ENCODE measurements at places on chromosomes 5 and 9. TPM values are rescaled to one million over a fixed set of nuclear protein-coding genes. Genes with fewer than 3 reads are reported as not detected.

DNA sequence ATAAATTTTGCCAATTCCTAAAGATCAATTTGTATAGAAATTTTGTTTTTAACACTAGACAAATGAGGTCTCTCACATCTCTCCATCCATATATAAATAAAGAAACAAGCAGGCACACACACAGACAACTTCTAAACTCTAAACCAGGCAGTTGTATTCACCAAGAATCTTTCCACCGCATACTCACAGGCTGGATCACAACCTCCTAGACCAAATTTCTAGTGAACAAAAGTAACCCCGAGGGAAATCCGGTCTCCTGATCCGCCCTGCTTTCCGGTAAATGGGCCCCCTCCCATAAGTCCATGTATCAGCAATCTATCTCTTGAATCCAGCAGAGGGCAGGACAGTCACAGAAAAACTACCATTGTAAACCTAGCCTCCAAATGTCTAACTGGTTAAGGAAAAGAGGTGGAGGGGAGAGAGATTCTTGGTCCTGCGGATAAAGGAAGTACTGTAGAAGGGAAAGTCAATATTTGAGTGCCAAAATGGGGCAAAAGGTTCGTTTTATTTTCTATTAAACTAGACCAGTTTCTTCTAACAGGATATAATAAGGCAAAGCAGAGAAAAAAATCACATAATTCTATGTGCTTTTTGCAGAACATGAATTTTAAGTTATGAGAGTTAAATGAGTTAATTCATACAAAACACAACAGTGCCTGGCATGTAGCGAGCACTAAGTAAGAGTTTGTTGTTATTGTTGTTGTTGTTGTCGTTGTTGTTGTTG is 4.8 kb upstream of the SMU1 start:
- no peak overlapping the region for H3K4me3 ChIP-seq
- H3K4me1 ChIP-seq = peaks cover 38% of the 10 kb centered on the region
- H3K27ac ChIP-seq = peak overlapping the region; percentile 52
- peak; percentile 88 for DNase-seq

DNA sequence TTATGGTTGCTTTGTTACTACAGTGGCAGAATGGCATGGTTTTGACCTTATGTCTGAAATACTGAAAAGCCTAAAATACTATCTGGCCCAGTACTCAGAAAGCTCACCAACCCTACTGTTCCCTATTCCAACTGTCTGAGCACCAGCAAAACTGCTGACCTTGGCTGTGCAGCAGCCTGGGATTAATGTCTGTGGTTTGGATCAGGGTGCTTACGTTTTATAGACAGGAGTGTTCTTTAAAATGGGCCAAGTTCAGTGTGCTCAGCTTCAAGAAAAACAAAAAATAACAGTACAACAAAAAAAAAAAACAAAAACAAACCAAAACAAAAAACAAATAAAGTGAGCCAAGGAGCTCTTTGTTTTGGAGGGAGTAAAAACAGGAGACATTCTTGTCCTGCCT is 36.4 kb downstream of the SLC28A3 start:
- H3K36me3 ChIP-seq = no peaks in the 10 kb centered on the region
- H3K4me1 ChIP-seq = no peaks in the 10 kb centered on the region
- no peaks in the 10 kb centered on the region for H3K27me3 ChIP-seq
- H3K27ac ChIP-seq = no peak overlapping the region

GRCh38 chr9:104871961-104872527 is 55.9 kb downstream of the ABCA1 start:
- no peaks in the 10 kb centered on the region for H3K27me3 ChIP-seq
- H3K4me1 ChIP-seq = peaks cover 4% of the 10 kb centered on the region
- DNase-seq = no peak
- H3K27ac ChIP-seq = no peak overlapping the region

GRCh38 chr5:84729326-84729725 is 344.6 kb upstream of the EDIL3 start:
- DNase-seq = no peak
- H3K27ac ChIP-seq = no peak overlapping the region
- H3K4me1 ChIP-seq = no peaks in the 10 kb centered on the region
- H3K4me3 ChIP-seq = no peak overlapping the region

C9 gene
- total RNA-seq = not detected

SAPCD2 gene
- total RNA-seq = 0.17 TPM

DNA sequence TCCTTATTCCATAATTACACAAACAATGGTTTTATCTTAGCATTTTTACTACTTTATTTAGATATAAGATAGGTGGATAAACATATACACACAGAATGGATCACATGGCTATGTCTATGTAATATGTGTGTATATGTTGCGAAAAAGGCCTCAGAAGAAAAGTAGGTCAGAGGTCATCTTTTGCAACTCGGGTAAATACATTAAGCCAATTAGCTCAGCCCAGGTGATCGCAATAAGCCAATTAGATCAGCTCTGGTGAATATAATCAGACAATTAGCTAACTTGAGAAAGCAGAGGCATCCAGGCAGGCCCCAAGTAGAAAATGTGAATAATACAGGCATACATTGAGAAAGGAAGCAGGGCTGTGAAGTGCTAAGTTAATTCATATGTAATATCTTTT is 24.3 kb downstream of the SLCO4C1 start:
- H3K27ac ChIP-seq = no peak overlapping the region
- no peak for DNase-seq
- no peak overlapping the region for H3K4me3 ChIP-seq
- no peaks in the 10 kb centered on the region for H3K4me1 ChIP-seq
- no peaks in the 10 kb centered on the region for H3K36me3 ChIP-seq

GRCh38 chr9:114072184-114073140 is 5.6 kb downstream of the AMBP start:
- no peaks in the 10 kb centered on the region for H3K36me3 ChIP-seq
- no peak overlapping the region for H3K27ac ChIP-seq
- no peaks in the 10 kb centered on the region for H3K4me1 ChIP-seq
- peaks cover 5% of the 10 kb centered on the region for H3K27me3 ChIP-seq
- no peak overlapping the region for H3K4me3 ChIP-seq

SLC6A3 gene
- 0.08 TPM for total RNA-seq

- no peak overlapping the region for H3K4me3 ChIP-seq
- H3K27me3 ChIP-seq = no peaks in the 10 kb centered on the region
- DNase-seq = no peak
- H3K36me3 ChIP-seq = no peaks in the 10 kb centered on the region
- H3K4me1 ChIP-seq = peaks cover 16% of the 10 kb centered on the region
- H3K27ac ChIP-seq = no peak overlapping the region
Measured at GRCh38 chr9:20552874-20553557, 69.3 kb downstream of the MLLT3 start.

GRCh38 chr9:112097712-112098688 is 77.1 kb downstream of the SUSD1 start:
- H3K27me3 ChIP-seq = no peaks in the 10 kb centered on the region
- H3K4me3 ChIP-seq = no peak overlapping the region
- DNase-seq = peak; percentile 47
- H3K36me3 ChIP-seq = no peaks in the 10 kb centered on the region
- peaks cover 19% of the 10 kb centered on the region for H3K4me1 ChIP-seq

DNA sequence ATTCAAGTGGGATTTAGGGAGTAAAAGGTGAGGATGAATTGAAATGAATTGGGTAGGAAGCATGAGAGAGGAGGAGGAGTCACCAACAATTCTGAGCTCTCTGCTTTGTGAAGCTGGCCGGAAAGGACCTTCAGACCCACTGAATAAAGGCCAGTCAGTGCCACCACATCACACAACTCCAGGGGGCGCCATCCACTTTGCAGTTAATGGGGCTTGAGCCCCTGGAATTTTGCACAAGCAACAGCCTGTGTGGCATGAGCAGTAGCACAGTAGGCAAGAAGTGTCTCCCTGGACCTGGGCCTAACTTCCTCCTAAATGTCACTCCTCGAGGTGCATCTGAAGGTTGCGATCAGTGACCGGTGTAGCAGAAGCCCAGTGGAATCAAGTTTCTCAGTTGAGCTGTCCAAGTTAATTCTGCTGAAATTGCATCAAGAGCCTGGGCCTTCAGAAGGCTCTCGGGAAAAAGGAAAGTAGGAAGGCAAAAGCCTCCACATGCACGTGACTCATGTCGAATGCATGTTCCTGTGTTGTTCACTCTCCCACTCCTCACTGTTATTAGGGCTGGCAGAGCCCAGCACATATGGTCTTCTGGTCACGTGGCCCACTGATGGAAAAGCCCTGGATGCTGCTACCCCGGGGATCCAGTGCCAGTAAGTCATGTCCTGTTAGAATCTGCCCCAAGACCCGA is 27.8 kb upstream of the GLIS3 start:
- no peaks in the 10 kb centered on the region for H3K36me3 ChIP-seq
- DNase-seq = no peak
- no peaks in the 10 kb centered on the region for H3K27me3 ChIP-seq
- no peak overlapping the region for H3K27ac ChIP-seq
- H3K4me1 ChIP-seq = no peaks in the 10 kb centered on the region
- H3K4me3 ChIP-seq = no peak overlapping the region

DNA sequence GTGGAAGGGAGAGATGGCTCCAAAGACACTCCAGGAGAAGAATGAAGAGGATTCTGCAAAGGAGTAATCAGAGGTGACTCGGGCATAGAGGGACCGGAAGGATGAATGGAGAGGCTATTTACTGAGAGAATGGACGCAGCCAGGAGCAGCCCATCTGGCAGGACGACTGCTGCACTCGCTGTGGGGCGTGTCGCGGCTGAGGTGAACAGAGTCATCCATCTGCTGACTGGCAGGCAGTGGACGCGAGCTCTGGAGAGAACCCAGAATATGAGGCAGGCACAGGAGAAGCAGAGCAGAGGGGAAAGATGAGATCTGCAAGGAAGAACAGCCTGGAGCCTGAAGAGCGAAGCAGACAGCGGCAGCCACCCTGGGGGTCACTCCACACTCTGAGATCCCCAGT is 16.4 kb downstream of the FGF1 start:
- H3K36me3 ChIP-seq = no peaks in the 10 kb centered on the region
- H3K4me3 ChIP-seq = no peak overlapping the region
- H3K4me1 ChIP-seq = no peaks in the 10 kb centered on the region
- H3K27me3 ChIP-seq = no peaks in the 10 kb centered on the region

DNA sequence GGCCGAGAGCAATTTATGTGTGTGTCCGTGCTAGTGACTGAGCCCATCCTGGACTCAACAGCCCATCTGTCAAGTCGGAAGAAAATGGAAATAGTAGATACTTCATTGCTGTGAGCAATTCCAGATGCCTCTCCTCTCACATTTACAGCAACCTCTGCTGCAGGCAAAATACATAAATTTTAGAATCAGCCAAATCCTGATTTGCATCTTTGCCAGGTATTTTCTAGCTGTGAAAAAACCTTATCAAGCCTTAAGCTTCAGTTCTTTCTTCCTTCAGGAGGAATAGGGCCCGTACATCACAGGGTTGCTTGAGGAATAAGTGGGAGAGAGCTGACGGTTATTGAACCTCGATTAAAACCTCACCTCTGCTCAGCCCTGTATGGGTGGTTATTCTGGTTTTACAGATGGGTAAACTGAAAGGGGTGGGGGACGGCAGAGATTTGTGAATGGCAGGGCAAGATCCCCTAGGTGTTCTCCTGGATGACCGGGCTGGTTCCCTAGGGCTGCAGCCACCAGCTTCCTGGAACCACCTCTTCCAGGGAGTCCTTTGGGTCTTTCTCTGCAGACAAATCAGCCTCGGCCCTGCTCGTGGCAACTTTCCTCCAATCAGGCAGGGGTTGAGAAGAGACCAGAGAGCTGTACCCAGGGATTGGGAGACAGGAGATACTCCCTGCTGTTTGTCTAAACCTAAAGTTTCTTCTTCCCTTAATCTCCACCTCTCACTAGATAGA is 5.3 kb upstream of the MSX2 start:
- H3K4me3 ChIP-seq = no peak overlapping the region
- H3K36me3 ChIP-seq = no peaks in the 10 kb centered on the region
- no peak for DNase-seq
- peaks cover 6% of the 10 kb centered on the region for H3K4me1 ChIP-seq
- H3K27me3 ChIP-seq = peaks cover 62% of the 10 kb centered on the region

DNA sequence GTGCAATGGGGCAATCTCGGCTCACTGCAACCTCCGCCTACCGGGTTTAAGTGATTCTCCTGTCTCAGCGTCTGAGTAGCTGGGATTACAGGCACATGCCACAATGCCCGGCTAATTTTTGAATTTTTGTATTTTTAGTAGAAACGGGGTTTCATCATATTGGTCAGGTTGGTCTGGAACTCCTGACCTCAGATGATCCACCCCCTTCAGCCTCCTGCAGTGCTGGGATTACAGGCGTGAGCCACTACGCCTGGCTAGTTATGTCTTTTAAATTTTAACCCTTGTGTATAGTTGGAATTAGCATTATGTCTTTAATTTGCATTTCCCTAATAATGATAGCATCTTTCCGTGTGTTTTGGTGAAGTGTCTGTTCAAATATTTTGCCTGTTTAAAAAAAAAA is 11.5 kb downstream of the GPBP1 start:
- DNase-seq = no peak
- H3K27me3 ChIP-seq = no peaks in the 10 kb centered on the region
- peaks cover 24% of the 10 kb centered on the region for H3K36me3 ChIP-seq
- H3K27ac ChIP-seq = no peak overlapping the region
- H3K4me1 ChIP-seq = peaks cover 84% of the 10 kb centered on the region
- no peak overlapping the region for H3K4me3 ChIP-seq

DNA sequence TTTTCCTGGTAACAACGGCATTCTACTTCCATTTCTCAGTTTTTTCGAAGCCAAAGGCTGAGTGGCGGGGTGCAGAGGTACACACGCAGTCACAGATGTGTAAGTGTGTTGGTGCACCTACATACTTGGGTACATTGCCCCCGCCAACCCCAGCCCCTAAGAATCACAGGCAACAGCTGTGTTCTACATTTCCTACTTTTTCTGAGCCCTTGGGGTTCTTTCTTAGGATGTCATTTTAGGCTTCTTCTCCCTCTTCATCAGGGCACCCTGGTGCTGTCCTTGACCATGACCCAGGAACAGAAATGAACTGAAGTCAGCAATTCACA is 104.8 kb downstream of the PAX5 start:
- H3K27me3 ChIP-seq = no peaks in the 10 kb centered on the region
- no peaks in the 10 kb centered on the region for H3K36me3 ChIP-seq

- no peak for DNase-seq
- H3K36me3 ChIP-seq = no peaks in the 10 kb centered on the region
- H3K27ac ChIP-seq = peak overlapping the region; percentile 34
- peaks cover 65% of the 10 kb centered on the region for H3K4me1 ChIP-seq
Measured at GRCh38 chr9:135887021-135887507, 20.3 kb downstream of the CAMSAP1 start.

- no peaks in the 10 kb centered on the region for H3K36me3 ChIP-seq
- H3K27me3 ChIP-seq = peaks cover 26% of the 10 kb centered on the region
- H3K4me3 ChIP-seq = no peak overlapping the region
- peak; percentile 3 for DNase-seq
Measured at GRCh38 chr9:117744369-117744768, 40.2 kb downstream of the TLR4 start.

- H3K4me1 ChIP-seq = no peaks in the 10 kb centered on the region
- H3K27me3 ChIP-seq = no peaks in the 10 kb centered on the region
- DNase-seq = no peak
Measured at GRCh38 chr5:88045931-88046461, 222.6 kb downstream of the TMEM161B start.

GRCh38 chr5:14115323-14115895 is 27.7 kb upstream of the TRIO start:
- H3K36me3 ChIP-seq = no peaks in the 10 kb centered on the region
- no peaks in the 10 kb centered on the region for H3K4me1 ChIP-seq
- H3K27me3 ChIP-seq = peaks cover 3% of the 10 kb centered on the region

COL23A1 gene
- not detected for total RNA-seq

TEK gene
- total RNA-seq = not detected

GRCh38 chr9:136481558-136481957 is 1.3 kb downstream of the SEC16A start:
- H3K36me3 ChIP-seq = peaks cover 26% of the 10 kb centered on the region
- no peaks in the 10 kb centered on the region for H3K27me3 ChIP-seq
- H3K4me3 ChIP-seq = peak overlapping the region; percentile 63
- H3K27ac ChIP-seq = peak overlapping the region; percentile 87
- DNase-seq = no peak
- peaks cover 36% of the 10 kb centered on the region for H3K4me1 ChIP-seq

- no peaks in the 10 kb centered on the region for H3K4me1 ChIP-seq
- no peak overlapping the region for H3K4me3 ChIP-seq
- no peaks in the 10 kb centered on the region for H3K27me3 ChIP-seq
- no peaks in the 10 kb centered on the region for H3K36me3 ChIP-seq
Measured at GRCh38 chr5:171623551-171624097, 162.0 kb upstream of the SMIM23 start.

MRPL36 gene
- 18.2 TPM for total RNA-seq

Measured in CD4-positive, alpha-beta T cell (primary cell).